Glutamatergic neuron (in vitro differentiated cells): ENCODE measurements at places on chromosomes 7 and 10. TPM values are rescaled to one million over a fixed set of nuclear protein-coding genes. Genes with fewer than 3 reads are reported as not detected.

The SSMEM1 gene
- not detected for total RNA-seq

DNA sequence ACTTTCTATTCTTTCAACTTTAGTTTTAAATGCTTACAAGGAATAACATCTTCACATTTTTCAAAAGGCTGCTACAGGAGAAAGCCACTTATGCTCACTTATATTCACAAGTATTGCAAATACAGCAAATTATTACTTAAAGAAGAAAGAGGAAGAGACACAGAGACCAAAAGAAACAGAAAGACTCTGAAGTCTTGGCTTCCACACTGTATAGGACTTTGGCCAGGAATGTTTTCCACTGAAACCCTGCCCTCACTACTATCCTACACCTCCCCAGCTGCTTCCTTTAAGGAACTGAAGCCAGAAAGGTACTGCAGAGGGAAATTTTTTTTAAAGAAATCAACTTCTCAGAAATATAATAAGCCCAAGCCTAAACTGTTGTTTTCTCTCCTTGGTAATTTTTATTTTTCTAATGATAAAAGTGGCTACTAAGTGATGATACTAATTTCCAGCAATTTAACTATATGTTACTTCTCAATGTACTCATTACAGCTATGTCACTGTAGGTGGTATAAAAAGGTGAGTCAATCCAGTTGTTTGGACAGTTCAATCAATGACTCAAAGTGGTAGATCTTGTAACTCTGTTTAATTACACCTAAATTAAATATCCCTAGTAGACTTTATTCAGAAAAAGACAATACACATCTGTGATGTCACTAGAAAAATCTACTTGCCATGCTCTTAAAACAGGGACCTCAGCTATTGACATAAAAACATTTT lies 231.6 kb downstream of the GRM8 start:
- H3K27me3 ChIP-seq: peaks cover 4% of the 10 kb centered on the region
- H3K27ac ChIP-seq: no peak overlapping the region
- H3K36me3 ChIP-seq: no peaks in the 10 kb centered on the region
- no peak overlapping the region for H3K4me3 ChIP-seq
- DNase-seq: no peak
- H3K4me1 ChIP-seq: peaks cover 2% of the 10 kb centered on the region

DNA sequence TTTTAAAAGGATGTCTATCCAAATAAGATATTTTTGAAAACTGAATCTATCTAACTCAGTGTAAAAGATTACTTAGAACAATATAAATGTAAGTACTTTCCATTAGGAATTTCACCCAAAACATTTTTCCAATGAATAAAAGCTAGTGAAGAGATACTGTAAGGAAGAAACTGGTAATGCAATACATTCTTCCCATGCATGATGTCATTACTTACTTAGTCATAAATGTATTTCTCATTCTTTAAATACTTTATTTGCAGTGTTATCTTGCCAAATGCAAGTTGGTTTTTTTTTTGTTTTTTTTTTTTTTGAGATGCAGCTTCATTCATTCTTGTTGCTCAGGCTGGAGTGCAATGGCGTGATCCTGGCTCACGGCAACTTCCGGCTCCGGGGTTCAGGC lies 265.6 kb downstream of the PHF14 start:
- no peaks in the 10 kb centered on the region for H3K36me3 ChIP-seq
- H3K4me1 ChIP-seq: peaks cover 8% of the 10 kb centered on the region
- no peak overlapping the region for H3K4me3 ChIP-seq
- no peak overlapping the region for H3K27ac ChIP-seq
- DNase-seq: no peak
- H3K27me3 ChIP-seq: no peaks in the 10 kb centered on the region

The CPA1 gene
- total RNA-seq: not detected

GRCh38 chr10:57723305-57723704 lies 544.4 kb downstream of the IPMK start:
- H3K27ac ChIP-seq: no peak overlapping the region
- H3K36me3 ChIP-seq: no peaks in the 10 kb centered on the region
- DNase-seq: no peak
- H3K4me1 ChIP-seq: no peaks in the 10 kb centered on the region

GRCh38 chr7:155973451-155973997 lies 161.3 kb upstream of the SHH start:
- no peaks in the 10 kb centered on the region for H3K36me3 ChIP-seq
- H3K4me1 ChIP-seq: no peaks in the 10 kb centered on the region
- no peak for DNase-seq

DNA sequence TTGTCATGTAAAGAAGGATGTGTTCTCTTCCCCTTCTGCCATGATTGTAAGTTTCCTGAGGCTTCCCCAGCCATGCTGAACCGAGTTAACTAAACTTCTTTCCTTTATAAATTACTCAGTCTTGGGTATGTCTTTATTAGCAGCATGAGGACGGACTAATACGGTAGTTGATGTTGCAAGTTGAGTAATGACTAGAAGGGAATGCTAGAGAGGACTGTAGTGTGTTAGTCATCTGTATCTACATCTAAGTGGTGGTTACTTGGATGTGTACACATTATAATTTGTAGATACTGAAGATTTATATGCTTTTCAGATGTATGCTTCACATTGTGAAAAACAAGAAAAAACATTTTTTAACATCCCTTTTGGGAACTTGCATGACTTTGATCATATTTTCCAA lies 244.6 kb downstream of the POLR1F start:
- no peaks in the 10 kb centered on the region for H3K36me3 ChIP-seq
- no peak overlapping the region for H3K27ac ChIP-seq
- no peak for DNase-seq

DNA sequence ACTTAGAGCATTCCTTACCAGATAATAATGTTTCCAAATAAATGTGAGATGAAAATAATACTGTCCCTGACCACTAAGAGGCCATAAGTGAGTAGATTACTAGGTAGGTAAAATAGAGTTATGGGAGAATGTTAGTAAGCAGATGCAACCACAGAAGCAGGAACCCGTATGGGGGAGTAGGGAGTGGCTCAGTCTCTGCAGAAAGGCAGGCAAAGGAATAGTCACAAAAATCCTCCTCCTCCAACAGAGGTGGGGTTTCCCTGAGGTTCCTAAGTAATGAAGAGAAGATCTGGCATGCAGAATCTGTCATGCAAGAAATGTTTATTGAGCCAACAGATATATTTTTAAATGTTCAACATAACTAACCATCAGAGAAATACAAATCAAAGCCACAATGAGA lies 9.0 kb upstream of the YAE1 start:
- H3K4me1 ChIP-seq: peaks cover 7% of the 10 kb centered on the region
- no peak overlapping the region for H3K27ac ChIP-seq
- no peak for DNase-seq
- no peaks in the 10 kb centered on the region for H3K36me3 ChIP-seq

- DNase-seq: no peak
- H3K27ac ChIP-seq: no peak overlapping the region
- no peak overlapping the region for H3K4me3 ChIP-seq
- no peaks in the 10 kb centered on the region for H3K27me3 ChIP-seq
- no peaks in the 10 kb centered on the region for H3K36me3 ChIP-seq
Observed at GRCh38 chr10:85650791-85651496, 715.7 kb downstream of the GRID1 start.

The ANKRD2 gene
- not detected for total RNA-seq

DNA sequence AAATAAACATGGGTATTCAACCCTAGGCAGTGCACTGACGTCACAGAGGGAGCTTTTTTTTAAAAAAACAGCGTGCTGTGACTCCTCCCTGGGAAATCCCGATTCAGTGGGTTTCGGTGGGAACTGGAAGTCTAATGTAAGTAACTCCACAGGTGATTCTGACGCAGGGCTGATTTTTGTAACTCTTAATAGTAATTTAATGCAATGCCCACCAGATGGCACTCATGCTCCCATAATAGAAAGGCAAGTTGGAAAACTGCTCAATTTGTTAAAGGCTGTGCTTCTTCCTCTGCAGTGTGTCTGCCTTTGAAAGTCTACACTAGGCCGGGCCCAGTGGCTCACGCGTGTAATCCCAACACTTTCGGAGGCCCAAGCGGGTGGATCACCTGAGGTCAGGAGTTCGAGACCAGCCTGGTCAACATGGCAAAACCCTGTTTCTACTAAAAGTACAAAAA lies 10.9 kb upstream of the RSU1 start:
- no peaks in the 10 kb centered on the region for H3K4me1 ChIP-seq
- H3K36me3 ChIP-seq: no peaks in the 10 kb centered on the region
- H3K27ac ChIP-seq: no peak overlapping the region

GRCh38 chr10:96765406-96766240 lies 45.3 kb upstream of the PIK3AP1 start:
- no peaks in the 10 kb centered on the region for H3K4me1 ChIP-seq
- H3K36me3 ChIP-seq: no peaks in the 10 kb centered on the region
- H3K4me3 ChIP-seq: no peak overlapping the region
- H3K27ac ChIP-seq: no peak overlapping the region

The STEAP1B gene
- total RNA-seq: not detected

The RTKN2 gene
- total RNA-seq: 3.2 TPM

DNA sequence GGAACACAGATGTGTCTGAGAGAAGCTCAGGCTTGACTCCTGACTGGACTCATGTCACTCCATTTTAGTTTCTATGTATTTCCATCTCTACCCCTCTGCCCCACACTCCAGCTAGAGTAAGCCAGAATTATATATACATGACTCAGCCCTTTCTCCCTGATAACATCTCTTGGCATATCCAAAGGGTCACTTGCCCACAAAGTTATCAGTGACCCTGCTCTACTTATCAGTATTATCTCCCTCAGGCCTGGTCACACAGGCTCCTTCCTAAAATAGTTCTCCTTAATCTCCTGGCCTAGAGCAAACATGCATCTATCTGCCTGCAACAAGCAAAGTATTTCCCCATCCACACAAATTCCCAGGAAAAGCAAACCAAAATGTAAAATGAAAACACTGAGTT lies 598.3 kb downstream of the SUGCT start:
- H3K27me3 ChIP-seq: peaks cover 1% of the 10 kb centered on the region
- no peaks in the 10 kb centered on the region for H3K4me1 ChIP-seq
- no peak overlapping the region for H3K4me3 ChIP-seq

The CPED1 gene
- total RNA-seq: not detected

The BMPER gene
- 16.2 TPM for total RNA-seq

DNA sequence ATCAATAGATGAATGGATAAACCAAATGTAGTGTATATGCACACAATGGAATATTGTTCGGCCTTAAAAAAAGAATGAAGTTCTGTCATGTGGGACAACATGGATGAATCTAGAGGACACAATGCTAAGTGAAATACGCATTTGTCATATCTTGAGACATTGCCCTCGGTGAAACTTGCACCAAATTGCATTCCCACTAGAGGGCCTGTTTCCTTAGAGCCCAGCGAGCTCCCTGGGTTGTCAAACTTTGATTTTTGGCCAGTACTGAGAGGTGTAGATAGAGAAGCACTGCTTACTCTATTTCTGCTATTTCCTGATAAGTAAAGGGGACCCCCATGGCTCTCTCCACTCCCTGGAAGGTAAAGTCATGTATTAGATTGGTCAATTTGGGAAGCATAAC lies 157.1 kb downstream of the GPAM start:
- H3K4me3 ChIP-seq: no peak overlapping the region
- DNase-seq: no peak
- H3K36me3 ChIP-seq: no peaks in the 10 kb centered on the region
- H3K27ac ChIP-seq: no peak overlapping the region
- no peaks in the 10 kb centered on the region for H3K4me1 ChIP-seq
- H3K27me3 ChIP-seq: no peaks in the 10 kb centered on the region

- H3K4me1 ChIP-seq: no peaks in the 10 kb centered on the region
- peaks cover 2% of the 10 kb centered on the region for H3K27me3 ChIP-seq
- no peak for DNase-seq
- H3K4me3 ChIP-seq: no peak overlapping the region
- H3K27ac ChIP-seq: no peak overlapping the region
Observed at GRCh38 chr7:156158693-156159092, 346.4 kb upstream of the SHH start.

The CDK13 gene
- 53.2 TPM for total RNA-seq

The RGR gene
- total RNA-seq: not detected

GRCh38 chr10:77398558-77398957 lies 239.1 kb downstream of the KCNMA1 start:
- H3K27ac ChIP-seq: no peak overlapping the region
- H3K4me3 ChIP-seq: no peak overlapping the region
- H3K27me3 ChIP-seq: peaks cover 7% of the 10 kb centered on the region
- H3K4me1 ChIP-seq: peaks cover 23% of the 10 kb centered on the region
- DNase-seq: no peak
